ENCODE measurements at places on chromosomes 3 and 15.

GRCh38 chr15:74994685-74995084 lies 678 bp upstream of the SCAMP5 start:
- DNase-seq: no peak

GRCh38 chr3:39103324-39103693 lies 4.1 kb downstream of the GORASP1 start:
- no peak for DNase-seq

DNA sequence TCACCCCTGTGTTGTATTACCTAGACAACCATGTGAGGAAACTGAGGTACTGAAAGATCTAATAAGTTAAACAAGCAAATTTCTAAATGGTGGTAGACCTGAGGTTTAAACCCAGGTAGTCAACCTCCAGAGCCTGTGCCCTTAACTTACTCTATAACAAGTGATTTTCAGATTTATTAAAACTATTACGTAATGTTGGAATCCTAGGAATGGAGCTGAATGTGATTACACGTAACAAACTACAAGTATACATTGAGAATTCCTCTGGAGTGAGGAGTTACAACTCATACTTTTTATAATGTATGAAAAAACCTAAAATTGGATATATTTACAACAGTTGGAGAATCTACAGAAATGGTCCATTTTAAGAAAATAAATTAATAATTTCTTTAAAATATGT lies 18.0 kb downstream of the FAM98B start:
- no peak for DNase-seq

DNA sequence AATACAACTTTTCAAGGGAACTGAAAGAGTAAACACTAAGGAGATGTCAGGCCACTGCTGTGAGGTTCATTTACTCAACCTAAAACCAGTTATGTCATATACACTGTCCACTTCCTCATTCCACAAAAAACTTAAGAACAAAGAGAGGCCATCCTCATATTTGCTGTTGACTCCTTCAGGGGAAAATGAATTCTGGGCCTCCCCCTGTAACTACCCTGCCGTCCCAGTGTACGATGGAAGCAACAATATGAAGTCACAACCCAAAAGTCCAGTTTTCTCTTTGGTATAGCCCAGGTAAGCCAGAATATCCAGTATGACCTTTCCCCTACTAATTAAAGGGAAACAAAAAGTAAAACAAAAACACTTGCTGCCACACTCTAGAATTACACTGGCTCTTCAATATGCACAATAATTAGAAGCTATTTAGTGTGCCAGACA lies 16.2 kb downstream of the CEP152 start:
- DNase-seq: no peak

GRCh38 chr3:101780661-101781060 lies 1.6 kb downstream of the NXPE3 start:
- no peak for DNase-seq

- DNase-seq: no peak
Observed at GRCh38 chr3:52259035-52259434, 13.5 kb downstream of the PPM1M start.

DNA sequence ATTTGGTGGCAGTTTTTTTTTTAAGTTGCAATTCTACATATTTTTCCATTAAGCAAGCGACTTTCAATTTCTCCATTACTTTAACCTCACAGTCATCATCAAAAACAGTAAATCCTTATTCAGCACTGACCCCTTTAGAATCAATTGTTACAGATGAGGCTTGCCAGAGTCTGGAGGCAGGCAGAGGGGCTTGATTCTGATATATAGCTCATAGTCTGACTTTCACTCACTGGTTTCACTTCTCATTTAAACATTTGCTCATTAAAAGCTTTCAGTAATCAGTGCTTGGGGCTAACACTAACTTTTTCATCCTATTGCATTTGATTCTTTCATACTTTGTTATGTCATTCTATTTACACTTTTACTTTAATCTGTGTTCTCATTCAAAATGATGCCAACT lies 88.4 kb downstream of the PYDC2 start:
- DNase-seq: no peak

DNA sequence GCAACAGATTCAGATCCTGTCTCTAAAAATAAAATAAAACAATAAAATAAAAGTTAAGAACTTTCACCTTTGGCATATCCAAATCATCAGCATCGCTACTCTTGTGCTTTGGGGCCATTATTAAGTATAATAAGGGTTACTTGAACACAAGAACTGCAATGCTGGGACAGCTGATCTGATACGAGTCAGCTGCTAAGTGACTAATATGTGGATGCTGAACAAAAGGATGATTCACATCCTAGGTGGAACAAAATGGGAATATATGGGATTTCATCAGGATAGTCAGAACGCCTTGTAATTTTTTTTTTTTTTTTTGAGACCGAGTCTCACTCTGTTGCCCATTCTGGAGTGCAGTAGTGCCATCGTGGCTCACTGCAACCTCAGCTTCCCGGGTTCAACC lies 29.7 kb downstream of the BUB1B start:
- DNase-seq: no peak

All from activated T-cell treated with anti-CD3 and anti-CD28 coated beads, Interleukin-2, amount 50 U/mL, for 1 hour (primary cell).